ENCODE measurements at places on chromosomes 7 and 10. TPM values are rescaled to one million over a fixed set of nuclear protein-coding genes. Genes with fewer than 3 reads are reported as not detected.

The OR2A5 gene
- total RNA-seq = not detected

The ASL gene
- total RNA-seq = 47.0 TPM

The GDF2 gene
- total RNA-seq = not detected

The SPDYE5 gene
- not detected for total RNA-seq

The PRKG1 gene
- 48.3 TPM for total RNA-seq

The FFAR4 gene
- not detected for total RNA-seq

The FKBP6 gene
- not detected for total RNA-seq

The LIPK gene
- total RNA-seq = not detected

The CABCOCO1 gene
- 8.5 TPM for total RNA-seq

The MALRD1 gene
- total RNA-seq = 0.66 TPM

The PRF1 gene
- total RNA-seq = not detected
